ENCODE measurements at places on chromosomes 1 and 21.

- no peak for DNase-seq
These were observed 64.7 kb downstream of the TPR start for GRCh38 chr1:186310307-186310706.

DNA sequence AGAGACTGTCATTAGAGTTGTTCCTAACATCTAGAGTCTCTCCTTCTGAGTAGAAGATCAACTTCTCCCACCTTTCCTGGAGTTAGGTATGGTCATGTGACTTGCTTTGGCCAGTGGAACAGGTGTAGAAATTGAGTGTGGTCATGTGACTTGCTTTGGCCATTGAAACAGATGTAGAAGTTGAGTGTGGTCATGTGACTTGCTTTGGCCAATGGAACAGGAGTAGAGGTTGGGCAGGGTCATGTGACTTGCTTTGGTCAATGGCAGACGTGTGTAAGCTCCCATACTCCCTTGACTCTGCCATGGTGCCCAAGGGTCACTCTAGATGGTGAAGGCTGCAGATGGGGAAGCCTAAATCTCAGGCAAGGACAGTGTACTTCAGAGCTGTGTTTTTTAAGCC, 306.0 kb downstream of the NPHP4 start:
- DNase-seq = no peak

DNA sequence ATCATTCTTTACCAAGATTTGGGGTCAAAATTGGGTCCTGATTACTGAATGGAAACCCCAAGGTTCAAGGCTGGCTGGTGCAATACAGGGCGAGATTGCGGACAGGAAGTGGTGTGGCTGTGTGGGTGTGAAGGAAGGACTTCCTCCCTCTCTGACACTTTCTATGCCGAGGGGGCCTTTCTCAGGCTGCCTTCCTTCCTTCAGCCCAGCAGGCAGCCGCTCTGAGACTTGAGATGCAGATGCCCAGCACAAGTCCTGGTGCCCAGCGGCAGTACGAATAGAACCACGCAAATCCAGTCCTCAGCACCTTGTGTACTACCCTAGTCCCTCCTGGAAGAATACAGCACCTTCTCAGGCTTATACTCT, 16.3 kb downstream of the BATF3 start:
- DNase-seq = no peak

DNA sequence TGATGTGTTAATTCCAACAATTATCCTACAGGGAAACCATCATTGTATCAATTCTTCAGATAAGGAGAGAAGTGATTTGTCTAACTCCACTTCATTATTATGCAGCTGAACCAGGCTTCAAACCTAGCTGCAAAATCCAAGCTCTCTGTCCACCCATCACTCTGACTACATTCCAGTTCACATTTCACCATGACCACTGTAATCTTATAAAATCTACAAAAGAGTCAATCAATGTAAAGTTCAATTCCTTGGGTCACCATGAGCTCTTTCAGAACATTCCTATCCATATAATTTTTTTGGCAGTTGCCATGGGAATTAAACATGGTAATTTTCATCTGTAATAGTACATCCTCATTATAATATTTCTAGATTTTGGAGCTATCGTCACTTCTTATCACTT, 100.9 kb downstream of the PLPPR5 start:
- peak; percentile 6 for DNase-seq

DNA sequence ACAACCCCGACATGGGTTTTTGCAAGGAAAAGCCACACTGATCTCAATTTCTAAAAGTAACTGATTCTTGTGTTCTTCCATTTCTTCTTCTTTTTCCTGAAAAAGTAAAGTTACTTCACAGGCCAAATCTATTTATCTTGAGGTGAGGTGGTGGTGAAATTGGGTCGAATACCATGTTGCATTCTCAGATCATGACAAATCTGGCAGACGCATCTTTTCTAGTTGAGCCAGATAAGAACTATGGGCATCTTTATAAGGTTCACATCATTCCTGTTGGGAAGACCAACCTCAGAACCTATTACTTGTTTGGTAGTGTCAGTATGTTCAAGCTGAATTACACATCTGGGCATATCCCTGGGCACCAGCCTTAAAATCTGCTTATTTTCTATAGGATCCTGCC, 78.6 kb upstream of the USP25 start:
- DNase-seq = no peak

DNA sequence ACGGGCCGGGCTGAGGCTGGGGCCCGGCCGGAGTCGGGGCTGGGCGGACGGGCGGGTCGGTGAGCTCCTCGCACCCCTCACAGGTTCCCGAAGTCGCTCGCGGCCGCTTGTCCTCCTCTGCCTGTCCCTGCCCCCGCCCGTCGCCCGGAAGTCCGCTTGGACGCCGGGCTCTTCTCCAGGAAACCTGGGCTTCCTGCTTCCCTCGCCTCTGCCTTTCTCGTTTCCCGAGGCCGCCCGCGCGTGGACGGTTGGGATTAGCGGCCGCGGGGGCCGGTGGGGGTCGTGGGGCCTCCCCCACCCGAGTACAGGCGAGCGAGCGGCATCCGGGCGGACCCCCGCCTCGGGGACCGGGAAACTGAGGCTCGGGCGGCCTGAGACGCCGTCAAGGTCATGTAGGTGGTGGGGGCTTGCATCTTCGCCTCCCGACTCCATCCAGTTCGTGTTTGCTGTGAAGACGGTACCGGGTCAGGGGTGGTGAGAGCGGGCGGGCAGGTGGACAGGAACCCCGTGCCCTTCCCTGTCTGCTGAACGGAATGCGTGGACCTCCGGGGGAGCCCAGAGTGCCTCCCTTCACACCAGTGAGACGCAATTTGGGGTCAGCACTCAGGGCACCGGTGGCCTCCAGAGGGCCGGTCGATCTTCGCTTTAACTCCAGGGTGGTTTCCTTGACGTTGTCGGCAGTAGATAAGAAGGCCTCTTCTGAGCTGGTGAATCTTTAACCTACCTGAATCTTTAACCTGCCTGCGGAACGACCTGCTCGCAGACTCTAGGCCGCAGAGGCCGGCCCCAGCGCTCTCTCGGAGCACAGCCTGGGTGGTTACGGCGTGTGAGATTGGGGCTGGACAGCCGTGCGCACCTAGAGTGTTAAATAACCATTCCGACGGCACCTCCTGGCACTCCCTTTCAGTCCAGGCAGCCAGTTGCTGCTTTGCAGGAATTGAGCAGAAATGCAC, 686 bp downstream of the ARF1 start:
- peak; percentile 40 for DNase-seq

DNA sequence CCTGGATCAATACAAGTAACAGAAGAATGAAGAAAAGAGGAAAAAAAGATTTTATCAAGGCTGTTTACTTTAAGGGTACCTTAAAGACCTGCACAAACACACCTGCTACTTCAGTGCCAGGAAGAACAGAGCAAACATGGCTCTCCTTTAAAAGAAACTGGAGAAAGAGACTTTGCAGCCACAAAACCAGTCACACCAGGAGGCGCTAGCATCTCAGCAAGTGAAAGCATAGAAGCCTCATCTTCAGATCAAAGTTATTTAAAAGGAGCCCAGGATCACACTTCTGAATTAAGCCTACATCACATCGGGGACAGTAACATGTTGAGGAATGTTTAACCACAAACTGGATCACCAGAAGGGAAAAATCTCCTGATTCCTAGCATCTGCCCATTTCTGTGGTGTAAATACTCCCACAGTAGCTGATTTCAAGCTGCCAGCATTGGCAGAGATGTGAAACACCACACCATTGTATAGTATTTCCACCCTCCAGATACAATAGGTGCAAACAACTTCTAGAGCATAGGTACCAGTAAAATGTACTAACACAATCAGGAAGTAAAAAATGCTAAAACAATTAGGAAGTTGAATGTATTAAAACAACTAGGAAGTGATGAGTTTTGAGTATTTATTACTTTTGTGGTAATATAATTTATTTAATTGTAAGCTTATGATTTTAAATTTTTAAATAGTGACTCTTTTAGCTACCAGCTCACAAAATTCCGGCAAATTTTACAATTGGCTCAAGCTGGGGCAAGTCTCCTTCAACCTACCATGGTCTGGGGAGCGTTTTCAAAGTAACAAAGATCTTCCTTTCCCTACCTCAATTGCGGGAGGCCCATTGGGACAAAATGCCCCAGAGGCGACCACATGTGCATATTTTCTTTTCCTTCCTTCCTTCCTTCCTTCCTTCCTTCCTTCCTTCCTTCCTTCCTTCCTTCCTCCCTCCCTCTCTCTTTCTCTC, 105.3 kb upstream of the CLDN14 start:
- DNase-seq = no peak

DNA sequence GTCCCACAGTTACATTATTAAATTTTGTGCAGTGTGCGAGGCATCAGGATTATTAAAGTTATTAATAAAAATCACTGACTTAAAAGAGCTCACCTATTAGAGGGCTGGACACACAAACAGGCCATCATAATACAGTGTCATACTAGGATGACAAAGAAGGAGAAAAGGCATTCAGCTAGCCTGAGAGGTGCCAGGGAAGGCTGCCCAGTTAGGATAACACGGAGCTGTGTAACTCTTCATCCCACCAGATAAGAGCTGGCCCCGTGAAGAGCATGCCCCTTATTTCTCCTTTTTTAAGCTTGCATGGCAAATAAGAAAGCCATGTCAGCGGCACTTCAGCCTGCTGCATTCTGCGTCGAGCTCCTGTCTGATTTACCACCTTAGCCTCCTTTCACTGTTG, 109.5 kb downstream of the KCNK1 start:
- no peak for DNase-seq
